GOT3 (cell line): ENCODE measurements at places on chromosomes 2 and 18.

DNA sequence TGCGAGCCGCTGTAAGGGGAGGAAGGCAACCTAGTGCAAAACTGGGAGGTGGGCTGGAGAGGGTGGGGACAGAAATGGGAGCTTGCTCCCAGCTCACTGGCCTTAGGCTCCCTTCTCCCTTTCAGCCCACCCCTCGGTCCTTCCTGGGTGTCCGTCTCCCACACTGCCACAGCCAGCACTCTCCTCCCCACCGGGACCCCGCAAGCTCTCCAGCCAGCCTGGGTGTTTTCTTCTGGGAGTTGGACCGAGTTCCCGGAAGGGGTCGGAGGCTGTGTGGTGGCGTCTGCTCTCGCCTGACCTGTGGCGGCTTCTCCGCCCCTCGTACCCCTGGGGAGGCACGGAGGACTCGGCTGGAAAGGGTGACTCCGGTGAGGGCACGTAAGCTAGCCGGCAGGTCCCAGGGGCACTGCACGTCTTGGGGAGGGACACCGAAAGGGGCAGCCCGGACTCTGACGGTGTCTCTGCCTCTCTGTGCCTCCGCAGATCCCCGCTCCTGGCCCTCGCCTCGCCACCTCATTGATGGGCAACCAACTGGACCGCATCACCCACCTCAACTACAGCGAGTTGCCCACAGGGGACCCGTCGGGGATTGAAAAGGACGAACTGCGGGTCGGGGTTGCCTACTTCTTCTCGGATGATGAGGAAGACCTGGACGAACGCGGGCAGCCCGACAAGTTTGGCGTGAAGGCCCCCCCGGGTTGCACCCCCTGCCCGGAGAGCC, 1.1 kb downstream of the LRATD1 start:
- no peak for DNase-seq

- no peak for DNase-seq
Observed at GRCh38 chr18:21362831-21363230, 120.8 kb downstream of the GREB1L start.

- no peak for DNase-seq
Observed at GRCh38 chr2:222504719-222505118, 80.4 kb downstream of the SGPP2 start.

- DNase-seq = no peak
Observed at GRCh38 chr2:233824373-233824772, 30.0 kb downstream of the HJURP start.

GRCh38 chr2:128289439-128289838, 29.2 kb downstream of the HS6ST1 start:
- DNase-seq = no peak
